GM12878 (cell line): ENCODE measurements at places on chromosomes 3 and 15.

DNA sequence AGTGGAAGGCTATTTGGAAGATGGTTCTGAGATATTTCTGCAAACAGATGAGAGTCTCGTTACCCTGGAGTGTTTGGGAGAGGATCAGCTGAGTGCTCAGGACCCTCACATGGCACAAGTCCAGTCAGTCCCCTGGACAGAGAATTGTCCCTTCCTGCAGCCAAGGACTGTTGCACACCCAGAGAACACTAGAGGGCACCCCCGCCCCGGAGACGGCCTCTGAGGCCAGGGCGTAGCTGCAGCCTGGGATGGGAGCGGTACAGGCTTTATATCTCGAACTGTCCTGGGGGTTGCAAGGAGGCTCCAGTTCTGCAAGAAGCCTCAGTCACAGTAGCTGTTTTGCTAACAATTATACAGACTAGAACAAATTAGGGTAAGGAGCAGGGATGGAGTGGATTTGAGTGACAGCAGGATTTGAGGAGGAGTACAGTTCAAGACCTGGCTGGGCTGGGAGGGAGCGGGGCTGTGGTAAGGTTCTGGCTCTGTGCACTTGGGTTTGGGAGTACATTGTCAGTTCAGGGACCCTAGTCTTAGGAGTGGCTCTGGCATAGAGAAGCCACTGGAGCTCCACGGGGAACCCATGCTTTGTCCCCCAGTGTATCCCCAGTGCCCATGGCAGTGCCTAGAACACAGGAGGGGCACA is 67.6 kb upstream of the HACD2 start:
- no peak overlapping the region for H3K4me3 ChIP-seq
- no peak overlapping the region for H3K27ac ChIP-seq
- no peaks in the 10 kb centered on the region for H3K4me1 ChIP-seq
- H3K36me3 ChIP-seq, result no peaks in the 10 kb centered on the region
- DNase-seq, result no peak
- no peaks in the 10 kb centered on the region for H3K27me3 ChIP-seq

GRCh38 chr15:75749820-75750219 is 37.2 kb upstream of the CSPG4 start:
- no peaks in the 10 kb centered on the region for H3K36me3 ChIP-seq
- H3K4me3 ChIP-seq, result no peak overlapping the region
- DNase-seq, result no peak
- peaks cover 3% of the 10 kb centered on the region for H3K4me1 ChIP-seq

- H3K27ac ChIP-seq, result no peak overlapping the region
- H3K4me1 ChIP-seq, result no peaks in the 10 kb centered on the region
- H3K4me3 ChIP-seq, result no peak overlapping the region
- H3K27me3 ChIP-seq, result peaks cover 16% of the 10 kb centered on the region
- DNase-seq, result no peak
Observed at GRCh38 chr3:128483657-128484403, 9.2 kb downstream of the GATA2 start.

DNA sequence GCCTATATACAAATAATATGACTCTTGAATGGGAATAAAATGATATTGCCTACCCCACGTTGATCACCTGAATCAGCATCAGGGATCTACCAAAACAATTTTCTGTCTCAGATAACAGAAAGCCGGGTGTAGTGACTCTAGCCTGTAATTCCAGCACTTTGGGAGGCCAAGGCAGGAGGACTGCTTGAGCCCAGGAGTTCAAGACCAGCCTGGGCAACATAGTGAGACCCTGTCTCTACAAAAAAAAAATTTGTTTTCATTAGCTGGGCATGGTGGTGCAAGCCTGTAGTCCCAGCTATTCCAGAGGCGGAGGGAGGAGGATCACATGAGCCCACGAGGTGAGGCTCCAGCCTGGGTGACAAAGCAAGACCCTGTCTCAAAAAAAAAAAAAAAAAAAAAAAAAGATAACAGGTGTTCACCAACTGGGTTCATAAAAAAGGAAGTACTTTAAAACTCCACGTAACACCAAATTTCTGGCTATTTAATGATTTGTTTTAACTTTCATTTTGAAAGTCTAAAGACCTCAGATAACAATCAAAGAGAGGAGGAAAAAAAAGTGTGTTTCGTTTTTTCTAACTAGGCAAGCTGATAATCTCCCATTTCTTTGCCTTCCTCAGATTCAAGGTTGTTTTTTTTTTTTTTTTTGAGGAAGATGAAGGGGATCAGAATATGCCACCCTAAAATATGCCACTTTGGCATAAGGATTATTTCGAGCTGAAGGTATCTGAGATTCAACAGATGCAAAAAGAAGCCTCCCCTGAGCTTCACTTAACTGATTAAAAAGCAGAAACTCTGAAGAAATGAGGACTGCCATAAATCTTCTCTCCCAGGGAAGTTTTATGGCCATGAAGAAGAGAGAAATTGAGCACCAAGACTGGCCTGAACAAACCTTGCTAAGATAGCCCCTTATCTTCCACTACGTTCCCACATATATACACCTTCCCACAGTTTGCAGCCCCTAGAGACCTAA is 44.1 kb downstream of the TRANK1 start:
- H3K4me1 ChIP-seq, result peaks cover 4% of the 10 kb centered on the region; the same call in 1 of the 2 replicates
- no peak overlapping the region for H3K27ac ChIP-seq
- H3K36me3 ChIP-seq, result no peaks in the 10 kb centered on the region
- H3K4me3 ChIP-seq, result no peak overlapping the region
- DNase-seq, result no peak

DNA sequence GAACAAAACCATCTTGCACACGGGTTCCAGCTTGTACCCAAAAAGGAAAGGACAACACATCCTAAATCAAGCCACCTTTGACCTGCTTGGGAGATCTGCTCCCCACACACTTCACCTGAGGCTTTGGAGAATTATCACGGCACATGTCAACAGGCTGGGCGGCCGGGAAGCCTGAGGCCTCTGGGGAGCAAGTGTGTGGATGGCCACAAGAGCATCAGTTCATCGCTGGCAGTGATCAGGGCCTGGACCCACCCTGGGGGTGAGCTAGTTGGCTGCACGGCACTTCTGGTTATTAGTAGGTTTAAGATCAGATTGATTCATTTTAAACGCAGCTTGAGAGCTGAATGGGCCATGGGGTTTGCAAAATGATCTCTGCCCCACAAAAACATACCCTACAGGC is 108.5 kb downstream of the CHSY1 start:
- H3K27ac ChIP-seq, result no peak overlapping the region
- DNase-seq, result no peak
- H3K4me1 ChIP-seq, result peaks cover 26% of the 10 kb centered on the region
- no peaks in the 10 kb centered on the region for H3K36me3 ChIP-seq
- no peaks in the 10 kb centered on the region for H3K27me3 ChIP-seq

DNA sequence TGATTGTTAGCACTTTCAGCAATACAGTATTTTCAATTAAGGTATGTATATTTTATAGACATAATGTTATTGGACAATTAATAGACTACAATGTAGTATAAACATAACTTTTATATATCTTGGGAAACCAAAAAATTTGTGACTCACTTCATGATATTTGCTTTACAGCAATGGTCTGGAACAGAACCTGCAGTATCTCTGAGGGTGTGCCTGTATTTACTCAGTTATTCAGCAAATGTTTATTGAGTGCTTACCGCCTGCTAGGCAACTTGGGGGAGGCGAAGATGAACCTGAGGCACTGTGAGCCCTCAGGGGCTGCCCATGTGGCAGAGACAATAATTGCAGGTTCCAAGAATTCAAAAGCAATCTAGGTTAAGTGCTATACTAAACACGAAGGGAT is 144.8 kb downstream of the GABRB3 start:
- no peaks in the 10 kb centered on the region for H3K27me3 ChIP-seq
- H3K27ac ChIP-seq, result no peak overlapping the region
- DNase-seq, result no peak

- no peaks in the 10 kb centered on the region for H3K27me3 ChIP-seq
- H3K4me1 ChIP-seq, result no peaks in the 10 kb centered on the region
- no peak overlapping the region for H3K27ac ChIP-seq
Observed at GRCh38 chr3:190676481-190676880, 162.6 kb downstream of the IL1RAP start.

GRCh38 chr3:197733042-197733441 is 3.7 kb downstream of the RUBCN start:
- no peaks in the 10 kb centered on the region for H3K27me3 ChIP-seq
- H3K27ac ChIP-seq, result peak overlapping the region; percentile 95
- H3K4me3 ChIP-seq, result peak overlapping the region; percentile 62
- H3K4me1 ChIP-seq, result peaks cover 23% of the 10 kb centered on the region
- peaks cover 6% of the 10 kb centered on the region; the same call in 1 of the 2 replicates for H3K36me3 ChIP-seq

DNA sequence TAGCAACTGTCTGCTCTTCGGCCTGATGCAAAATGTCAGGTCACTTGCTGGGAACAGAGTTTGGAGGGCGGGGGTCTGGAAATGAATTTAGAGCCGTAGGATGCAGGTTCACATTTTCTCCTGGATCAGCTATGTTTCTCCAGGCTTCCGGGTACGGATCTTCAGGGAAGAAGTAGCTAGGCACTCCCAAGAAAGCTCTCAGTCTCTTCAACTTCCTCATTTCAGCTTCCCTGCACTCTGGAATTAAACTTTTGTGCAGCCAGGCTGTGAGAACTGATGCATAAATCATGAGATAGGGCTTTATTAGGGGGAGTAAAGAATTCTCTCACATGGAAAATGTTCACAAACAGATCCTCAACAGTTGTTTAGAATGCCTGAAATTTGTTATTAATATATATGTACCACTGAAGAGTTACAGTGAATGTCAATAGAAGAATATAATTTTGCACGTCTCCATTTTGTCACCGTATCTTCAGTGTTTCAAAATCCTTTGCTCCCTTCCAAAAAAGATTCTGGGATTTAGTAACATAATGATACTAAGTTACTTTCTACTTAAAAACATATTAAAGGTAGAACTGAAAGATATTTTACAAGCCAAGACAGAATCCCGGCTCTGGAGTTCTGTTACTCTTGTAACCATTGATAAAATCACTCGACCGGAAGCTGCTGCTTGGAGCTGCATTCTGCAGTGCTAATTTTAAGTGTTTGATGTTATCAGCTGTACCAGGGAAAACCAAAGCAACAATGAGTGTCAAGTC is 178.5 kb upstream of the P2RY1 start:
- no peaks in the 10 kb centered on the region for H3K36me3 ChIP-seq
- H3K4me1 ChIP-seq, result no peaks in the 10 kb centered on the region
- no peaks in the 10 kb centered on the region for H3K27me3 ChIP-seq
- no peak overlapping the region for H3K27ac ChIP-seq

DNA sequence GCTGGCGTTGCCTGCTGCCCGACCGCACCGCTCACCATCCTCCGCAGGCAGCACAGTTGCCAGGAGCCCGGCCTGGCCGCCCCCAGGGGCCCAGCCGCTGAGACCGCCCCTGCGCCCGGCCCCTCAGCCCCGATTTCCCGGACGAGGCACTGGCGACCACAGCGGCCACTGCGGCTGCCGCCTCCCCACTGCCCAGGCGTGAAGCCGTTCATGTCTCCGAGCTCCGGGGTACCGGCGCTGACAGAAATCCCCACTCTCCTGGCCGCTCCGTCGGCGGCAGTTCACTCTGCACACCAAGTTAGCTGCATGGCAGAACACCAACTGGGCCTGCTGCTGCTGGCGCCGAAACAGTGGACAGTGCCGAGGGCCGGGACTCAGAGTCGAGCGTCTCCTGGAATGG is 8.5 kb downstream of the SELENOT start:
- peaks cover 6% of the 10 kb centered on the region for H3K36me3 ChIP-seq
- no peak for DNase-seq
- no peak overlapping the region for H3K27ac ChIP-seq
- H3K27me3 ChIP-seq, result no peaks in the 10 kb centered on the region
- H3K4me1 ChIP-seq, result peaks cover 15% of the 10 kb centered on the region

GRCh38 chr3:100268156-100268555 is 7.4 kb downstream of the TBC1D23 start:
- no peak overlapping the region for H3K27ac ChIP-seq
- H3K36me3 ChIP-seq, result no peaks in the 10 kb centered on the region
- H3K4me1 ChIP-seq, result no peaks in the 10 kb centered on the region

DNA sequence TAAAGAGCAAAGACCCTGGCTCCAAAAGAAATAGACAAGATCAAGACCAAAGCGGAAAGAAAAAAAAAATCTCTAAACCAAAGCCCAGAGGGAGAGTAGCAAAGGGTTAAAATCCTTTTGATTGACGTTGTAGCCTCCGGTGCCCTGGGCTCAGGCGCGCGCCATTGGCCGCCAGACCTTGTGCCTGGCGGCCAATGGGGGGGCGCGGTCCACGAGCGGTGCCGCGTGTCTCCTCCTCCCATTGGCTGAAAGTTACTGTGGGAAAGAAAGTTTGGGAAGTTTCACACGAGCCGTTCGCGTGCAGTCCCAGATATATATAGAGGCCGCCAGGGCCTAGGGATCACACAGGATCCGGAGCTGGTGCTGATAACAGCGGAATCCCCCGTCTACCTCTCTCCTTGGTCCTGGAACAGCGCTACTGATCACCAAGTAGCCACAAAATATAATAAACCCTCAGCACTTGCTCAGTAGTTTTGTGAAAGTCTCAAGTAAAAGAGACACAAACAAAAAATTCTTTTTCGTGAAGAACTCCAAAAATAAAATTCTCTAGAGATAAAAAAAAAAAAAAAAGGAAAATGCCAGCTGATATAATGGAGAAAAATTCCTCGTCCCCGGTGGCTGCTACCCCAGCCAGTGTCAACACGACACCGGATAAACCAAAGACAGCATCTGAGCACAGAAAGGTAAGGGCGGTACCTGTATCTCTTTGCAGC is at the start of gene HES1:
Gene HES1, plus strand, starts transcription at position 343 of the 713 bp plus-strand sequence. Its CDS starts 233 bp downstream, at position 576.
- no peaks in the 10 kb centered on the region for H3K36me3 ChIP-seq
- H3K4me3 ChIP-seq, result peak within 1 kb of the TSS; percentile 82
- H3K27me3 ChIP-seq, result peaks cover 3% of the 10 kb centered on the region; the same call in 1 of the 2 replicates
- peaks cover 23% of the 10 kb centered on the region for H3K4me1 ChIP-seq

- peak overlapping the region; percentile 90; the same call in 1 of the 2 replicates for H3K27ac ChIP-seq
- H3K27me3 ChIP-seq, result no peaks in the 10 kb centered on the region
- H3K36me3 ChIP-seq, result peaks cover 34% of the 10 kb centered on the region
- peak overlapping the region; percentile 76 for H3K4me3 ChIP-seq
Observed at GRCh38 chr15:89333011-89333860, 1.4 kb downstream of the POLG start.

DNA sequence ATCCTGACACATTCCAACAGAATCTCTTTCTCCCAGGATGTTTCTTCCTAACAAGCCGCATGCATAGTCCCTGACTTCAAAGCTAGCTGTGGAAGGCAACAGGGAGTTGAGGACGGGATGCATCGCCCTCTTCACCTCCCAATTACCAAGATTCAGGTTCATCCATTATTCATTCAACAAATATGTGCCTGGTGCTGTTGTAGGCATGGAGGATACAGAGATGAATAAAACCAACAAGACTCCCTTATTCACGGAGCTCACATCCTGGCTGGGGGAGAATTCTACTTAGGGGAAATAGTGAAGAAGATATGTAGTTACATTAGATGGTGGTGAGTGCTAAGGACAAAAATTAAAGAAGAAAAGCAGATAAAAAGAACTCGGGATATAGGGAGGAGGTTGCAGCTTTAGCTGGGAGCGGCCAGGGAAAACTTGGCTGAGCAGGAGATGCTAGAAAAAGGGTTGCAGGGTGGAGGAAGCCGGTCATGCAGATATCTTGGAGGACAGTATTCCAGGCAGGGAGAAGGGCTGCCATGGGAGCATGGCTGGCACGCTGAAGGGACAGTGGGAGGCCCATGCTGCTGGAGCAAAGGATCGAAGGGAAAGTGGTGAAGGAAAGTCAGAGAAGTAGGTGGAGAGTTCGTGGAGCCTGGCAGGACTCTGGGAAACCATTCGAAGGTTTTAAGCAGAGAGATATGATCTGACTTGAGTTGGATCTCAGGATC is 5.0 kb downstream of the ITGB5 start:
- H3K4me1 ChIP-seq, result no peaks in the 10 kb centered on the region
- peaks cover 4% of the 10 kb centered on the region; the same call in 1 of the 2 replicates for H3K27me3 ChIP-seq
- DNase-seq, result no peak
- no peaks in the 10 kb centered on the region for H3K36me3 ChIP-seq
- no peak overlapping the region for H3K27ac ChIP-seq
